Heart left ventricle (tissue), 16 donors: ENCODE measurements at places on chromosomes 6 and 20. TPM values are rescaled to one million over a fixed set of nuclear protein-coding genes. Genes with fewer than 3 reads are reported as not detected.
A peak's percentile ranks its signal among the peaks of the same experiment; 100 is the strongest.

DNA sequence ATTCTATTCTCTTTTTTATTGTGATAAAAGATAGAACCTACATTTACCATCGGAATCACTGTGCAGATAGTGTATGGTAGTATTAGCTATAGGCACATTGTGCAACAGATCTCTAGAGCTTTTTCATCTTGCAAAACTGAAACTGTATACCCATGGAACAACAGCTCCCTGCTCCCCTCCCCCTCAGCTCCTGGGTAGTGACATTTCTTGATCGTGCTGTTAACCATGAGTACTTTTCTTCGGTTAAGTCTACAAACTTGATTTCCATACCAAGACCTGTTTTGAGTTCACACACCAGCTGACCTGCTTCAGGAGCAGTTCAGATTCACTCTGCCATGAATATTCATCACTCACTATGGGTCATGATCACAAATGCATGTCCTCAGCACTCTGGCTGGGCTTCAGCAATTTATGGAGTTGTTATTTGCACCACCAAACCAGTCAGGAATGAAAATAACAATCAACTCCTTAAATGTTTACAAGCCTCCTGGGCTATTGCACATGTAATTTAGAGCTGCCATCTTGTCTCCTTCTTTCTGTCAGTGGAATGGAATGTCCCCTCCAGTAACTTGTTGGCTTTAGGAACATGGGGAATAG lies 32.8 kb downstream of the PRDM1 start:
- H3K4me1 ChIP-seq: no peaks in the 10 kb centered on the region
- H3K4me3 ChIP-seq: no peak overlapping the region
- DNase-seq: no peak
- no peaks in the 10 kb centered on the region for H3K36me3 ChIP-seq

- H3K4me3 ChIP-seq: peak overlapping the region; percentile 70
- no peaks in the 10 kb centered on the region for H3K36me3 ChIP-seq
- H3K27me3 ChIP-seq: no peaks in the 10 kb centered on the region
Observed at GRCh38 chr6:83860359-83860755, 868 bp downstream of the CYB5R4 start.

- no peak for DNase-seq
- H3K4me1 ChIP-seq: no peaks in the 10 kb centered on the region
- H3K27ac ChIP-seq: no peak within 1 kb of the TSS
- no peaks in the 10 kb centered on the region for H3K36me3 ChIP-seq
- no peak within 1 kb of the TSS for H3K4me3 ChIP-seq
- peaks cover 14% of the 10 kb centered on the region for H3K27me3 ChIP-seq
Observed at GRCh38 chr6:55174211-55175026, at the start of gene HCRTR2. TSS of gene HCRTR2 (plus strand) at chr6:55174515. CDS start at chr6:55174588, 73 bp downstream.

DNA sequence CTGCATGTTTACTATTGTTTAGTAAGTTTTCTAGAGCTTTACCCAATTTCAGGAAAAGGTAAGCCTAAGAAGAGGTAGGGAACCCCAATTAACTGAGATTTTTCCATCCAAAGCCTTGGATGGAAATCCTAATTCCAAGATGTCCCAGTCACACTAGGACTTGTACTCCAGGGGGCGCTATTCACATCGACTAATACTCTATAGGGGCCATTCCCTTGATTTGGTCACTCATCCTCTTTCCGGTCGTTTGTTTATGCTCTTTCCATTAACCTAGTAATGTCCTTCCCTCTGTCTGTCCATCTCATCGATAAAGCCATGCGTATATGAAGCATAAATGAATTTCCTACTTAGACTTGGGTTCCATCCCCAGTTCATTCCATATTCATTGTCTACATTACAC lies 80.8 kb upstream of the FUCA2 start:
- H3K36me3 ChIP-seq: no peaks in the 10 kb centered on the region
- H3K4me1 ChIP-seq: peaks cover 30% of the 10 kb centered on the region
- no peak for DNase-seq
- H3K4me3 ChIP-seq: no peak overlapping the region

- H3K27me3 ChIP-seq: no peaks in the 10 kb centered on the region
- no peak overlapping the region for H3K4me3 ChIP-seq
- no peaks in the 10 kb centered on the region for H3K4me1 ChIP-seq
Observed at GRCh38 chr6:1576166-1576565, 33.5 kb upstream of the FOXC1 start.

DNA sequence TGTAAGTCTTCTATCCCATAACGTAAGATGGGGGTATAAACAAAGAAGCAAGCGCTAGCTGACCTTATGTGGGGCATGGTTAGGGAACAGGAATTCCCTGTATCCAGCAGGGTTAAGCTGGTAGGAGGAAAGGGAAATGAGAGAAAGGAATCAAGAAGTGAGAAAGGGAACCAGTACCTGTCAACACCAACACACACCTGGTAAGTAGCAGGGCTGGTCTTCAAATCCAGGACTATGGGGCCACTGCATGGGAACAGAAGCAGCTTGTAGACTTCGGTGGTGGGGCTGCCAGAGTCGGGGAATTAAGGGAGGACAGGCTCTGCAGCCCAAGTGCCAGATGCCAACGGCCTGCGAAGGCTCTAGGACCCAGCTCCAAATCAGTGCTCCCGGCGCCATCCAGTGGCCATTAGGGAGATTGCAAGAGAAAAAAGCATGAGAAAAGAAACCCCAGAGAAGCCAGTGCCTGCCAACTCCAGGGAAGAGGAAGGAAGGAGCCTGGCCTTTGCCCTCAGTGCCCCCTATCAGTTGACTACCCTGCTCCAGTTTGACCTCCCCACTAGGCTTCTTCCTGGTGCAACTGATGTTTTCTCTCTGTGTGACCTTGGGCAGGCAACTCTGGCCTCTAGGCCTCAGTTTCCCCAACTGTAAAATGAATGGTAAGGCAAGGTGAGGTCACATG lies 15.8 kb upstream of the RBPJL start:
- H3K27me3 ChIP-seq: peaks cover 9% of the 10 kb centered on the region
- peak; percentile 61 for DNase-seq
- no peak overlapping the region for H3K27ac ChIP-seq
- no peaks in the 10 kb centered on the region for H3K36me3 ChIP-seq

GRCh38 chr6:64792534-64792933 lies 914.5 kb downstream of the EYS start:
- H3K4me3 ChIP-seq: no peak overlapping the region
- H3K27me3 ChIP-seq: no peaks in the 10 kb centered on the region
- H3K27ac ChIP-seq: no peak overlapping the region
- no peak for DNase-seq

- no peaks in the 10 kb centered on the region for H3K4me1 ChIP-seq
- no peaks in the 10 kb centered on the region for H3K27me3 ChIP-seq
- DNase-seq: no peak
- H3K27ac ChIP-seq: no peak overlapping the region
Observed at GRCh38 chr20:21640556-21640955, 64.9 kb upstream of the PAX1 start.

- DNase-seq: no peak
- no peaks in the 10 kb centered on the region for H3K36me3 ChIP-seq
- peaks cover 19% of the 10 kb centered on the region for H3K4me1 ChIP-seq
- H3K27ac ChIP-seq: peak overlapping the region; percentile 70
Observed at GRCh38 chr6:169861431-169862042, 110.1 kb downstream of the ERMARD start.

DNA sequence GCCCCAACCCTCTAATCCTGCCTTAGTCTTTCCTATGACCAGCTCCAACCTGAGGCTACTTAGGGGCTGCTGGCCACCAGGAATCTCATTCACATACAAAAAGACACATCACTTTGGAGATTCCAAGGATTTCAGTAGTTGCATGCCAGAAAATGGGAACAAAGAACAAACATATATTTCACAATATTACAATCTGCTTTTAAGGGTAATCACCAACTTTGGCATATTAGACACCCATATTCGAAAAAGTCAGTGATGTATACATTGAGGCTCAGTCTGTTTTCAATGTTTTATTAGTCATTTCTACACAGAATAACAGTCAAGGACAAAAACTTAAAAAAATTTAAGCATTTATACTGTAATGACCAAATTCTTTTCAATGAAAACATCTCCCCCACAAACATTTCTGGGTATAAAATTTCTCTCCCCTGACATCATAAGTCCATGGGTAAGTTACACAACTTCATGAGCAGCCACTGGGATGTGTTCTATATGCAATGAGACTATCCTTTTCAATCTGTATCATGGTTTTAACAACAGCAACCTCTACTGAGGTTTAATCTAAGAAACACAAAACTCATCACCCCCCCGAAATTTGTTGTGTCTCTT lies 103.5 kb downstream of the MAP7 start:
- H3K36me3 ChIP-seq: no peaks in the 10 kb centered on the region
- no peaks in the 10 kb centered on the region for H3K27me3 ChIP-seq
- H3K4me1 ChIP-seq: no peaks in the 10 kb centered on the region
- no peak overlapping the region for H3K4me3 ChIP-seq
- no peak overlapping the region for H3K27ac ChIP-seq
- DNase-seq: no peak

DNA sequence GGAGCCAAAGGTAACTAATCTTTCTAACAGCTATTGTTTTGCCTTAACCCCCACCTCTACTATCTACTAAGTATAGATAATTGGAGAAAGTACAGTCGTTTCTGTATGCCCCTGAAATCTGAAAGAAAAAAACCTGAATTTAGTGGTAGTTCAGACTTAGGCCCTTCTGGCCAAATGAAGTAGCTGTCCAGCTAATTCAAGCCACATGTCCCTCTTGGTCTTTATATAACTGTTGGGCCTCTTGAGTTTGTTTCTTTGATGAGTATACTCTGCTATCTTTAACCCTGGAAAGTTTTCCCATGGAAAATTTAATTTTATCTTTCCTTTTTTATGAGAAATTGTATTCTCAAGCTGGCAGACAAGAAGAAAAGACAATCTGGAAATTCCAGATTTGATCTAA lies 73.0 kb upstream of the FAM8A1 start:
- H3K27ac ChIP-seq: no peak overlapping the region
- H3K36me3 ChIP-seq: peaks cover 7% of the 10 kb centered on the region
- H3K4me1 ChIP-seq: no peaks in the 10 kb centered on the region
- no peaks in the 10 kb centered on the region for H3K27me3 ChIP-seq

The ISM1 gene
- 2.1 TPM for total RNA-seq

The PSMB8 gene
- total RNA-seq: 11.1 TPM

The BTNL2 gene
- not detected for total RNA-seq

The EYA2 gene
- total RNA-seq: 0.88 TPM
